ENCODE measurements at places on chromosomes 4 and X.

GRCh38 chr4:89049853-89050252 is 7.1 kb downstream of the FAM13A start:
- DNase-seq: no peak

- no peak for DNase-seq
Observed at GRCh38 chrX:150625875-150626274, 57.5 kb downstream of the MTM1 start.

- no peak for DNase-seq
Observed at GRCh38 chr4:185837415-185838103, 25.6 kb upstream of the SORBS2 start.

DNA sequence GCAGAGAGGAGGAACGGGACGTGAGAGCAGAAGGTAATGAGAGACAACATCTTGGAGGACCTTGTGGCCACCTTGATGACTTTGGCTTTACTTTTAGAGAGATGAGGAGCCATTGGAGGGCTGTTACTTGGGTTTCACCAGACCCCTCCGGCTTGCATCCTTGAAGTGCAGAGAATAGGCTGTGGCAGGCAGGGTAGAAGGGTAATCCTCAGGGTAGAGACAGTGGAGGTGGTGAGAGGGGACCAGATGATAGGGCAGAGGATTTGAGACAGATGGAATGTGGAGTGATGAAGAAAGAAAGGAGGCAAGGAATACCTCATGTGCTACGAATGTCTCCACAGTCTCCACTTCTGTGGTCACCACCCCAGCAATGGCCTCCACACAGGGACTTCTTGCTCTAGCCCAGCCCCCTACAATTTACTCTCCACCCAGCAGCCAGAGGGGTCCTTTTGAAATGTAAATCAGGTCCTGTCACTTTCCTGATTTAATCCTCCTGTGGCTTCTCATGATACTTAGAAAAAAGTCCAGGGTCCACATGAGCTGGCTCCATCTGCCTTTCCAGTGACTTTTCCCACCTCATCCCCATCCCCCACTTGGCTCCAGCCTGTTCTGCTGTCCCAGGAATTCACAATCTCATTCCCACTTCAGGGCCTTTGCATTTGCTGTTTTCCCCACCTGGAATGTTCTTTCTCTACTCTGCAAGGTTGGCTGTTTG is 115.0 kb downstream of the PJA1 start:
- DNase-seq: no peak

- no peak for DNase-seq
Observed at GRCh38 chr4:25493466-25493865, 116.4 kb downstream of the ANAPC4 start.

- DNase-seq: no peak
Observed at GRCh38 chr4:157043131-157043530, 32.8 kb upstream of the GLRB start.

- no peak for DNase-seq
Observed at GRCh38 chr4:42643685-42644084, 13.2 kb downstream of the ATP8A1 start.
